PC-3 (cell line): ENCODE measurements at places on chromosomes 2 and 18.

GRCh38 chr2:223396993-223397392 is 205.2 kb downstream of the SCG2 start:
- no peak for DNase-seq

- no peak for DNase-seq
Observed at GRCh38 chr2:207960911-207961310, 64.4 kb downstream of the PLEKHM3 start.

DNA sequence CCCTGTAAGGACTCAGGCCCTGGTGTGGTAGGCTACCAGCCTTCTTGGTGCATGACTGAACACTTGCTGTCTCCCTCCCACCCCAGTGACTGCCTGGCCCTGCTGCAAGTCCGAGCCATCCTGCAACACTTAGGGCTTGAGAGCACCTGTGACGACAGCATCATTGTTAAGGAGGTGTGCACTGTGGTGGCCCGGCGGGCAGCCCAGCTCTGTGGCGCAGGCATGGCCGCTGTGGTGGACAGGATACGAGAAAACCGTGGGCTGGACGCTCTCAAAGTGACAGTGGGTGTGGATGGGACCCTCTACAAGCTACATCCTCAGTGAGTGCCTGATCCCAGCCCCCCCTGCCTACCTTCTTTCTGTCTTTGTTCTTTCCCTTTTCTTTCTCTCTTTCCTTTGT is 55.2 kb downstream of the HK2 start:
- no peak for DNase-seq

- DNase-seq, result no peak
Observed at GRCh38 chr2:34403512-34403911, 804.4 kb upstream of the FAM98A start.
